Fibroblast of the aortic adventitia (primary cell): ENCODE measurements at places on chromosomes 5 and 9.

- DNase-seq, result no peak
Measured at GRCh38 chr9:18428661-18429060, 45.3 kb upstream of the ADAMTSL1 start.

DNA sequence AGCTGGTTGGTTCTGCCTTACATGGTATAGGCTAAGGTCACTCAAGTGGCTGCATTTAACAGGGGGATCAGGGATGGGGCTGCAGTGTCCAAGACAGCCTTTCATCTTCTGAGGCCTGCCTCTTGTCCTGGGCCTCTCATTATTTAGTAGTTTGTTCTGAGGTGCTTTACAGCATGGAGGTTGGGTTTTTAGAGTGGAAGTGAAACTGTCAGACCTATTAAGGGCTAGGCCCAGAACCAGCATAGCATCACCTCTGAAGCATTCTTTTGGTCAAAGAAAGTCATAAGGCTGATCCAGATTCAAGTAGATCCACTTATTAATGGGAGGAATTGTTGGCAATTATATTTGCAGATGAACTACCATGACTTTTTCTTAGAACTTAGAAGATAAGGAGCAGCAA, 146.0 kb upstream of the NMUR2 start:
- DNase-seq, result no peak

DNA sequence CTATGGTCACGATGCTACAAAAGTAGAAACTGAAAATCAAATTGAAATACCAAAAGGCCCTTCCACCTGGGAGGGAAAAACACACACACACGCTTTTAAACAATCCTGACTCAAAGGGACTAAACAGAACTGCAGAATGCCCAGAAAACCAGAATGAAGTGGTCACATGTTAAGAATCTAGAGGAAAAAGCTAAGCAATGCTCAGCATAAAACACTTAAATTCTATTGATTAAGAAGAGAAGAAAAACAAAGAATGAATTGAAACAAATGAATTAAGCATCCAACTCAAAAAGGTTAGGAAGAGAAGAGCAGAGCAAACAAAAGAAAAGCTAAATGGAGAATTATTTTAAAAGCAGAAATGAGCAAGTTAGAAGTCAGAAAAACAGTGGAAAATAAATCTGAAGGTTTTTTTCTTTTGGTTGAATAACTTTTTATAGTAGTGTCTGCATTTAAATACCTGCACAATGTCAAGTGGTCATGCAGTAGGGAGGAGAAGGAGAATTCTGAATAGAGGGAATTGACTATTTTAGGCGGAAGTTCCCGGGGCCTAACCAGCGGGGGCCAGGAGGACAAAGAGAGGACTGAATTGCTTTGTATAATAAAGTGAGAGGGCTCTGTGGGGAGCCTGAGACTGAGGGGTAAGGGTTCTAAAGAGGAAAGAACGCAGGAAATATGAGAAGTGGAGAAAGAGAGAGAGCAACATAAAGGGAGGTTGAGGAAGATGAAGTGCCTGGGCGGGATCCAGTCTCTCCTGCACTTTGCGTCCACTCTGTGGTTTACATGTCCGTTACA, 146.8 kb downstream of the ATPSCKMT start:
- no peak for DNase-seq

DNA sequence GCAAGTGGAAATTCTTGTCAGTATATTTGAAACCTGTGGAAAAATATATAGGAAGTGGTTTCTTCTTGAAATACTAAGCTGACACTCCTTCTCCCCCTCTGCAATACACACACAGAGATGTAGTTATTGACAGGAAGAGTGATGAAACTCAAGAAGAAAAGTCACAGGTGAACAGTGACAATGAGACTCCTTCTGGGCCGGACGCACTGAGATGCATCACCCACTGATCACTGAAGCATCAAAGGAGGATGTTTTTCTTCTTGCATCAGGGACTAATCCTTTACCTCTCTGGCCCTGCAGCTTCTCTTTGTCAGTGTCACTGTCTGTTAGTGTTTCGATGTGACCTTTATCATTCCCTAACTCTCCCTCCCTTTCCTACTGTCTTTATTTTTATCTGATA, 1864.2 kb upstream of the C9orf72 start:
- no peak for DNase-seq

DNA sequence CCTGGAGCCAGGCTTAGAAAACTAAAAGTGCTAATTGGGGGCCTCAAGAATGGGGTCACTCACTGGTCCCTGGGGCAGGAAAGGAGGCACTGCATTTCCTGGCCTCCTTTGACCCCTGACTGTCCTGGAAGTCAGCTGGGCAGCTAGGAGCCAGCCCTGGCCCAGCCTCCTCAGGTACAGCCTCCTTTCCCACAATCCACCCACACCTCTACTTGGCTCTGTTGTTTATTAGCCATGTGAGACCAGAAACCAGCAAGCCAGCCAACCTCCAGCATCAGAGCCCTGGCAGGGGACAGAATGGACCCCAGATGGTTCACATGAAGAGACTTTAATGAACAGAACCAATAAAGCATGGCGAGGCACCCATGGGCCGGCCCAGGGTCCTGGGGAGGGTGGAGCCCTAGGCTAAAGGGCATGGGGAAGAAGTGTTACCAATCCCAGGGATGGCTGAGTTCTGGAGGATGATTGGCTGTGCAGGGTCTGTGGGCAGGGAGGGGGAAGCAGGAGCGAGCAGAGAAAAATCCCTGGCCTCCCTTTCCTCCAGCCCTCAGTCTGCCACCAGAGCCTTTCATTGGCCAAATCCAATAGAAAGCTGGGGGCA, 55.3 kb upstream of the ANGPTL2 start:
- no peak for DNase-seq

GRCh38 chr5:97243353-97243752, 60.3 kb upstream of the RIOK2 start:
- no peak for DNase-seq

DNA sequence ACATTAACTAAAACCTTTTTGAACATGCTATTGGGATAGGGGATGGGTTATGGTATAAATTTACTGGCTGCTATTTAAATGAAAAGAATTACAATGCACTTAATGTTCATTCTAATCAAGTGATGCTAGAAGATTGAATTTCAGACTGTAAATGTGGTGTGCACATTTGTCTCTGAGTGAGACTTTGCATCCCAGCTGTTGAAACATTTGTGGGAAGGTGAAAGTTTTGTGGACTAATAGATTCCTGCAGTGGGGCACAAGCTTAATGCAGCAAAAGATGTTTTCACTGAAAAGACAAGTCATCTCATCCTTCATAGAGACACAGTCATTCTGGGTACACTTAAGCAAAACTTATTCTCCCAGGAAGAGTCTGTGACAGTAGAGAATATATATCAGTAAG, 323.6 kb downstream of the NFIB start:
- no peak for DNase-seq

- no peak for DNase-seq
Measured at GRCh38 chr9:38414040-38414723, 10.1 kb downstream of the IGFBPL1 start.

DNA sequence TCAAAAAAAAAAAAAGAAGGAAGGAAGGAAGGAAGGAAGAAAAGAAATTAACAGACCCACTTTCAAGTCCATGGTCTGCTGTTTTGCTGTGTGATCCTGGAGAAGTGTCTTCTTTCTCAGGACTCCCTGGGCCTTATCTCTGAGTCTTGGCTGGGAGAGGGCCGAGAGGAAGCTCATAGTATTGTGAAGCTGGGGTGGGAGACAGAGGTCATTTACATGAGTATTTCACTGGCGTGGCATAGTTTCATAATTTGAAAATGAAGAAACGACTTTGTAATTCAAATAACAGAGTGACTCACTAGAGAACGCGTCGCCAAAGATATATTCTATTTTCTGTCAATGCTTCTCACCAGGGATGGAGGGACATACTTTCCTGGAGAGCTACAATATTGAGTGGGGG, 2.4 kb upstream of the C9orf50 start:
- DNase-seq, result peak; percentile 84

- no peak for DNase-seq
Measured at GRCh38 chr9:111483439-111483857, 735 bp downstream of the ECPAS start.
